ENCODE measurements at places on chromosomes 12 and 14. TPM values are rescaled to one million over a fixed set of nuclear protein-coding genes. Genes with fewer than 3 reads are reported as not detected.

DNA sequence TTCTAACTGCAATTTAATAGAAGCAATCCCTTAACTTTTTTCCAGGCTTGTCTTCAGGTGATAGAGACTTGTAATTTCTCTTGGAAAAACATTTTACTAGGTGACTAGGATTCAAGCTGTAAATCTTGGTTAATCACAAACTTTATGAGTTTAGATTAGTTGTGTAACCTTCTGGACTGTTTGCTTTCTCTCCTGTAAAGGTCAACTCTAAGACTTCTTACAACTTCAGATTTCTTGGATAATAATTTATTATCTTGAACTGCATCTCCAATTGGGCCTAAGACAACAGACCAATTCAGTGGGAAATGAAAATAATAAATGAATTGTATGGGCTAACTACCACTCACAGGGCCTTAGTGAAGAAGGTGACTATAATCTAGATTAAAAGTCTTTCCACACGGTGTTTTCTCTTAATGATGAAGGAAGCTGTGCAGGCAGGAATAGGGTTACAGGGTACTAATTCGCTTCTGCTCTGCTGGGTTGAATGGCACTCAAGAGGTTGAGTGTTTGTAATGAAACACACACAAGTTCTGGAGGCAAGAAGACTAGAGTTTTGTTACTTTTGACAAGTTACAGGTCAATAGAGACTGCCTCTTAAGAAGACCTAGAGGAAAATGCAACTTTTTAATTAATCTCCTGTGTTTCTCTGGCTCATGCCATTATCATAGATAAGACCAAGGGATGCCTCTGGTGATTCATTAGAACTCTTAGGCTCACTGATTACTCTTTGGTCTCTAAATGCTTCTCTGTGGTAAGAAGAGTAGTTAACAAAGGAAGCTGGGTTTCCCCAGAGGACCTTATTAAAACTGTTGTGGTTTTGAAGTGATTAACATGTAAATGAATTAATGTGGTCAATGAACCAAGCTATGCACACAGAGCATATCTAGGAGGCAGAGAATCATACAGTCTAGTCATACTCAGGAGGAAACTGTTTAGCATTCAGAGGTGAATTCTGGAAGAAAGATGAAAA lies 30.0 kb upstream of the OR4E1 start:
- no peak for DNase-seq

- no peak for DNase-seq
Observed at GRCh38 chr14:104786091-104786586, 9.4 kb downstream of the AKT1 start.

- DNase-seq: peak; percentile 83
Observed at GRCh38 chr12:127108360-127109215, 1158.4 kb upstream of the TMEM132C start.

DNA sequence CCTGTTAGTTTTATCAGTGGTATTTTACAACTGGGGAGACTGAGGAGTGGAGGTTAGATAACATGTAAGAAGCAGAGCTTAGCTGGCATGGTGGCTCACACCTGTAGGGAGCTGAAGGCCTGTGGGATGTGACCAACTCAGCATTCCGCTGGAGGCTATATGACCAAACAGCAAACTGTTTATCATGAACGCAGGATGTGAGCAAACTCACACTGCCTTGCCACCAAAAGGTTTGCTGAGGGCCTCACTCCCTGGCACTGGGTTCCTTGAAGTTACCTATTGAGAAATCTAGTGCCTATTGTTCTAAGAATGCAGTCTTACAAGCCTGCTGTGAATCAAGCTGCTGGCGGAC lies 23.4 kb downstream of the JKAMP start:
- no peak for DNase-seq

- DNase-seq: peak; percentile 80
Observed at GRCh38 chr14:59254146-59254910, 65.9 kb downstream of the DAAM1 start.

- no peak for DNase-seq
Observed at GRCh38 chr12:98344046-98344930, 171.1 kb upstream of the TMPO start.

DNA sequence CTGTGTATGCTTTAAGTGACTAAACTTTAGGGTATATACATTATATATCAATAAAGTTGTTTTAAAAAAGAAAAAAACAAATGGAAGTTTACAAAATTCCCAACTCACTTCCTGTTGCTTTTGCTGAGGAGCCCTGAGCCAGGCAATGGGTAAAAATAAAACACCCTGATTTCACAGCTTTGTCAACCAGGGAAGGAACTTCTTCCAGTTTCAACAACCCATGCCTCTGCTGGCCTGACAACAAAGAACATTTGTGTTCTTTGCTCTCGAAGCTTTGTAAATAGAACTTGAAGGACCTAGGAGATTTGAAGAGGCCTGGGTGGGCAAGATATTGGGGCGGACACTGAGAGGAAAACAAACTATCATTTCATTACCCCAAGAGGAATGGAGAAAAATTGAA lies 141.2 kb upstream of the NOS1 start:
- no peak for DNase-seq

DNA sequence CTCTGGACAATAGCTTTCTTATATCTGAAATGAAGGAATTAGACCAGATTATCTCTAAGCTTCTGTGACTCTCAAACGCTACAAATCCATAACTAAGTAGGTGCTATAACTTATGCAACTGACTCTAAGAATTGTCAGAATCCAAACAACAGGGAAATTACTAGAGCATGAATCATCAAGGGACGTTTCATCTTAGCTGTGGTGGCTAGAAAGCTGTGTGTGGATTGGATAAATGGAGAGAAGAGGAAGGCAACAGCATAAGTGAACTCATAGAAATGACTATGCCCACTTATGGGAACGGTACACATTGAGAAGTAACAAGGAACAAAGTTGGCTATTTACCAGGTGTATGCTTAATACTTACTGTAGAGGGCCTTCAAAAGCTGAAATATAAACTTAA lies 96.0 kb upstream of the NEDD1 start:
- DNase-seq: no peak

DNA sequence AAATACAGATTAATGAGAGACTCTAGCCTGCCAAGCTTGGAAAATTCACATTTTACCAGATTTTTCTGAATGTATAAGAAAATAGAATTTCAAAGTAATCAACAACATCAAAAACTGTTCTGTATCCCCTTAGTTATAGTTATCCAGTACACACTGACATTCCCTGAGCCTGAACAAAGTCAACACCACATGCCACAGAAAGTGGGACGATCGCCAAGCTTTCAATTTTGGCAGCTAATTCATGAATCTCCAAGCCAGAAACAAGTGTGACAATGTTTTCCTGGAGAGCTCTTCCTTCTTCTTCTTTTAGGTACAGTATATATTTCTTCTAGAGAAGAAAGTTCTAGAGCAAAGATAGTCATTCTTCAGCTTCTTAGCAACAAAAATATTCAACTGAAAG lies 290.2 kb downstream of the PRKD1 start:
- DNase-seq: no peak

OR4N5 gene
- total RNA-seq: not detected

DNA sequence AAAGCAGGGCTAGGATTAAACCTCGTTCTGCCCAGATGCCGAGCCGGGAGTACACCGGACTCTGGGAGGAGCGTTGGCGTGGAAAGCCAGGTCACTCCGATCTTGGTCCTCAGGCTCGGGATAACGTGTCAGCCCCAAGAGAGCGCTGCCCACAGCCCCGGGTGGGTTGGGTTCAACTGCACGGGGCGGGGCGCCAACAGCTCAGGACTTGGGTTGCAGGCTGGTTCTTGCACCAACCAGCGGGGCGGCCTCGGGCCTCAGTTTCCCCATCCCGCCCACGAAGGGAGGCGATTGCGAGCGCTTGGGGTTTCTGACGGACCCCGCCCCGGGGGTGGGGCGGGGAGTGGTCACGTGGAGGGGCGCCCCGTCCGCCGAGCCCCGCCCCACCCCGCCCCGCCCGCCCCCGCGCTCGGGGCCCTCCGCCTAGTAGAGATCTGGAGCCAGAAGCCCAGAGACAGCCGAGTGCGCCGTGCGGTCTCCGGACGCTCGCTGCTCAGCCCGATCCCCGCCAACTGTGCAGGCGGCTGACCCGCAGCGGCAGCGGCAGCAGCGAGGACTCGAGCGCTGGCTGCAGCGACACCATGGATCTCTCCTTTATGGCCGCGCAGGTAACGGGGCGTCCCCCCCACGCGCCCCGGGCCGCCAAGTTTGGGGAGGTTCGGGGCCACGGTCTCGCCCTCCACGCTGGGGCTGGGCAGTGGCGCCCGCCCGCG lies at the start of gene C14orf132:
Gene C14orf132 (plus strand): TSS at position 443 of the 713 bp plus-strand sequence. CDS start 139 bp downstream, at position 582.
- peak; percentile 90 for DNase-seq

DHRS2 gene
- total RNA-seq: not detected

GRCh38 chr14:72142328-72142727 lies 210.1 kb downstream of the RGS6 start:
- DNase-seq: no peak

DNA sequence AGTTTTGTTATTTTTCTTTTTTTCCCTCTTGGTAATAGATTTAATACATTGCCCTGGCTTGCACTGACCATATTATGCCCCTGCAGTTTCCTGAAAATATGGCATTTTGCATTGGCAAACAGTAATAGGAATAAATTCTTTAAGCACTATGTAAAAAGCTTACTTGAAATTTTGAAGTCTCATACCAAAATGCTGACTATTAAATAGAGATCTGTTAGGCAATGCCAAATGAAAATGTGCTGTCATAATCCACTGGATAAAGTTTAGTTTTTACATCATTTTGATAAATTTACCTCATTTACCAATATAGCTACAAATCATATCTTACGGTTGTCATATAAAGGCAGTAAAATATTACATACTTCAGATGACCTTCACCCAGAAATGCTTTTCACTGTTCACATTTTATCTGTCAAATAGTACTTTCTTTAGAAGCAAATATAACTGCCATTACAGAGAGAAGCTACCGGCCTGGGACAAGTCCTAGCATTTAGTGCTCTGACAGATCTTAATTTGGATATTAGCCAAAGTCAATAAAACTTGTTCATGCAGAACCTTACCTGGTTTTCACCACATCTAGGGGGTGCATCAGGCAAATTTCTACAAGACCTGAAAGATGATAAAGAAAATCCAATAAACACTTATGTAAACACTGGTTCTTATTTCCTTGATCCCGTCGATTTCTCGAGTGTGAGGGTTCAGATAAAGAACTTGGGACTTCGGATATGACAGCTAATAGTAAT lies 212.9 kb downstream of the PAX9 start:
- DNase-seq: no peak

- DNase-seq: no peak
Observed at GRCh38 chr12:27015730-27016076, 1.5 kb upstream of the TM7SF3 start.

RASAL1 gene
- not detected for total RNA-seq

LIN7A gene
- total RNA-seq: 3.6 TPM

ART4 gene
- 16.1 TPM for total RNA-seq

SDR39U1 gene
- total RNA-seq: 31.6 TPM

DNA sequence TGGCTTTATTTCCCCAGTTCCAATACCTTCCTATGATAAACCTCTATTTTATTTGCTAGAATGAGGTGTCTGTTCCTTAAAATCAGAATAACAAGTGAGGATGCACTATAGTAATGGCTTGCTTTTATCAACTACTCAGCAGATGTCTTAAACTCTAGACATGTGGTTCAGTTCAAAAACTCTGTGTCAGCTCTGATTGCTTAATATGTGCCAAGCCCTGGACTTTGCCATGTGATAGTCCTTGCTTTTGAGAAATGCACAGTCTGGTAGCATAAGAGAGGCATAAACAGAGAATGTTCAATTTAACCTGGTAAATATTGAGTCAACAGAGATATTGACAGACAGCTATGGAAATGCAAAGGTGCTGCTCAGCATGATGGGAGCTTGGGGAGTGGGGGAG lies 254.8 kb downstream of the PDZRN4 start:
- DNase-seq: no peak

GRCh38 chr14:69207435-69208041 lies 16.2 kb downstream of the EXD2 start:
- no peak for DNase-seq

DNA sequence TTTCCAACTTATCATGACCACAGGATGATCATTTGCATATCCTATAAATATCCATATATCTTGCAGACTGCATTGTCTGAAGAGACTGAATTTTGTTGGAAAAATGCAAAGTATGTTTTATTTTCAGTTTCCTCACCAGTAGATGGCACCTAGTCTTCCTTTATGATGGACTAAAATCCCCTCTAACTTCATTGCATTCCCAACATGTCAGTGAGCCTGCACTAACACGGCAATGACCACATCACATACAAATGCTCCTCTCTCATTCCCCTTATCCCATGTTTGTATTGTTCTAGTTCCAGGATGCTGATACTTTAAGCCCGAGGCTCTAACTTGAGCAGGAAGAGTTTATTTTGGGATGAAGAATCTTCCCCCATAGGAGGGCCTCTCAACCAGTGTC lies 24.7 kb upstream of the MYBPC1 start:
- DNase-seq: no peak

- no peak for DNase-seq
Observed at GRCh38 chr14:56207626-56208292, 89.5 kb downstream of the PELI2 start.

GLS2 gene
- total RNA-seq: 0.69 TPM

DNA sequence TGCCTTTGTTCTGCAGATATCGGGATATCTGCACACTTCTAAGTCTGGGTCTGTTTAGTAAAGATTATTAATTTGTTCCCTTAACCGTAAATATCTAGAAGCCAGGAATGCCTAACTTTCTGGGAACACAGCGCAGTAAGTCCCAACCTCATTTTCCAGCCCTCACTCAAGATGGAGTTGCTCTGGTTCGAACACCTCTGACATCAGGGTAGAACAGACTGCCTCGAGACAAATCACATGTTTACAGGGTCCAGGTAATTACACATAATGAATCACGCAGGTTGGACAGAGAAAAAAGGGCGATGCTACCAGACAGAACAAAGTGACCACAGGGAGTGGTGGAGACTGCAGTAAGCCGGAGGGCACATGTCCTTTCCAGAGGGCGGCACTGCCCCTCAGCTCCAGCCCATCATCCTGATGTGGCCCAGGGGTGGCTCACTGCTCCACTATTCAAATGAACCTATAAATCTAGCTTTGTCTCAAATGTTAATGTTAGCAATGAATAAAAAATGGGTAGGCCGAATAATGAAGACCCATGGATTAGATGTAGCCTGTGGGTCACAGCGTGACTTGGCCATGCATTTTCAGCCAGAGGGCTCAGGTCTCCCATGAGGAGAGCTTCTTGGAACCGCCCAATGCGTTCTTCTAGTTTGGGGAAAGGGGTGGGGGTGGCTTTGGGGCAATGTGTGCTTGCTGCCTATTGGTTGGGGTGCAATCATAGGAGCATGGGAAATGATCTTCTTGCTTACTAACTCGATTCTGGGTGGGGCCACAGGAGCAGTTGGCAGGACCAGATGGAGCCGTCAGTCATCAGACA lies 159.0 kb upstream of the SFSWAP start:
- no peak for DNase-seq

DNA sequence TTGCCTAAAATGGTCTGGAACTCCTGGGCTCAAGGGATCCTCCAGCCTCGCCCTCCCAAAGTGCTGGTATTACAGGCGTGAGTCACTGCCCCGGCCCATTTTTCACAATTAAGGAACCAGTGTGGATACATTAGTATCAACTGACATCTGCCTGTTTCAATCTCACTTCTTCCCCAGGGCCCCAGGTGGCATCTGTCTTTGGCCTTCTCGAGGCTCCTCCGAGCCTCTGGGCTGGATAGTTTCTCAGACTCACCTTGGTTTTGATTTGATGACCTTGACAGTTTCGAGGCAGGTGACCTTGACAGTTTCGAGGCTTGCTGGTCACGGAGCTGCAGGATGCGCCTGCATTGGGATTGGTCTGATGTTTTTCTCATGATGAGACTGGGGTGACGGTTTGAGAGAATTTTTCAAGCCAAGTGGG lies 41.0 kb upstream of the NCOR2 start:
- no peak for DNase-seq

- no peak for DNase-seq
Observed at GRCh38 chr12:91370086-91370868, 187.7 kb upstream of the DCN start.

Measured in posterior vena cava (tissue), 2 donors.